Transverse colon (tissue), 4 donors: ENCODE measurements at places on chromosomes 2 and 18. TPM values are rescaled to one million over a fixed set of nuclear protein-coding genes. Genes with fewer than 3 reads are reported as not detected.

- no peaks in the 10 kb centered on the region for H3K36me3 ChIP-seq
- DNase-seq: no peak
- no peaks in the 10 kb centered on the region for H3K4me1 ChIP-seq
- H3K27me3 ChIP-seq: no peaks in the 10 kb centered on the region
- no peak overlapping the region for H3K4me3 ChIP-seq
Observed at GRCh38 chr2:127588241-127588640, 52.8 kb downstream of the MYO7B start.

DNA sequence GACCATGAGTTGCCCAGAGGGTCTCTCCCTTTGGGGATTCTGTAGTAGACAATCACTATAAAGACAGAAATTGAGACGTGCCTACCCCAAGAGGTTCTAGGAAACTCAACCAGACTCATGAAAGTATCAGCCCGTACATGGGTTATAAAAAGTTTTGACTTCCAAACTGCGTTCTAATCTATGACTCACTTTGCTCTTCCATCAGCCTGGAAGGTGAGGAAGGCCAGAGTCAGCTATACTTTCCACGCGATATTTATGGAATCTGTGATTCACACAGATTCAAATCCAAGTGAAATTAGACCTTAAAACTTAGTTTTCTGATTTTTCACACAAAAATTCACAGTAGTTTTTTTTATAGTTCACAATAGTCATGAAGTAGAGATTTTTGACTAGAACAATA lies 7.7 kb upstream of the LYPD1 start:
- H3K4me3 ChIP-seq: no peak overlapping the region
- no peak for DNase-seq
- no peaks in the 10 kb centered on the region for H3K36me3 ChIP-seq
- H3K27me3 ChIP-seq: no peaks in the 10 kb centered on the region
- H3K4me1 ChIP-seq: no peaks in the 10 kb centered on the region
- no peak overlapping the region for H3K27ac ChIP-seq

- H3K4me3 ChIP-seq: no peak overlapping the region
- H3K36me3 ChIP-seq: no peaks in the 10 kb centered on the region
Observed at GRCh38 chr2:6309415-6310255, 556.1 kb downstream of the CMPK2 start.

- H3K4me3 ChIP-seq: no peak overlapping the region
- no peak overlapping the region for H3K27ac ChIP-seq
- no peak for DNase-seq
- no peaks in the 10 kb centered on the region for H3K27me3 ChIP-seq
- no peaks in the 10 kb centered on the region for H3K36me3 ChIP-seq
Observed at GRCh38 chr18:25675123-25675850, 323.3 kb upstream of the ZNF521 start.

GRCh38 chr2:40361478-40361877 lies 90.4 kb downstream of the SLC8A1 start:
- H3K36me3 ChIP-seq: no peaks in the 10 kb centered on the region
- DNase-seq: no peak
- H3K4me1 ChIP-seq: no peaks in the 10 kb centered on the region
- no peaks in the 10 kb centered on the region for H3K27me3 ChIP-seq
- H3K27ac ChIP-seq: peak overlapping the region; percentile 36
- no peak overlapping the region for H3K4me3 ChIP-seq

GRCh38 chr2:239275044-239275685 lies 125.7 kb downstream of the HDAC4 start:
- peaks cover 68% of the 10 kb centered on the region for H3K4me1 ChIP-seq
- no peaks in the 10 kb centered on the region for H3K27me3 ChIP-seq
- H3K27ac ChIP-seq: peak overlapping the region; percentile 76
- DNase-seq: peak; percentile 72

GRCh38 chr18:35577045-35577848 lies 4.3 kb upstream of the GALNT1 start:
- no peaks in the 10 kb centered on the region for H3K4me1 ChIP-seq
- DNase-seq: no peak
- no peak overlapping the region for H3K27ac ChIP-seq
- no peaks in the 10 kb centered on the region for H3K36me3 ChIP-seq
- H3K27me3 ChIP-seq: no peaks in the 10 kb centered on the region

- peaks cover 10% of the 10 kb centered on the region for H3K4me1 ChIP-seq
- DNase-seq: no peak
- H3K4me3 ChIP-seq: no peak overlapping the region
- no peaks in the 10 kb centered on the region for H3K36me3 ChIP-seq
- no peak overlapping the region for H3K27ac ChIP-seq
Observed at GRCh38 chr2:41903474-41904135, 144.2 kb upstream of the PKDCC start.

DNA sequence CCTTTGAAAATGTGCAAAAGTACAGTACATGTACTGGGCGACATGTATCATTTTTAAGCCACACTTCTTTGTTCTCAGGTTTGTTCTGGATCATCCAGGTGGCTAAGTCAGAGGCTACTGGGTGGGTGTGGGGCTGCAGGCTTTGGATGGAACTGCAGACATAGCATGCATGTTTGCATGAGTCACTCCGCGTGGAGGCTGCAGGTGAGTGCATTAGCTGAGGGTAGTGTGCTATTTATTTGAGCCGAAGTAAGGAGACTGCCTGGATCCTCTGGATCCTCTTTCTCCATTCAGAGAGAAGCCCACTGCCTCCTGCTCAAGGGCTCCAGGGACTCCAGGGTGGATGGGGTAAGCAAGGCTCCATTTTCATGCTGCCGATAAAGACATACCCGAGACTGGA lies 9.4 kb upstream of the NEURL3 start:
- H3K27me3 ChIP-seq: no peaks in the 10 kb centered on the region
- no peak for DNase-seq
- H3K27ac ChIP-seq: no peak overlapping the region
- no peaks in the 10 kb centered on the region for H3K36me3 ChIP-seq

DNA sequence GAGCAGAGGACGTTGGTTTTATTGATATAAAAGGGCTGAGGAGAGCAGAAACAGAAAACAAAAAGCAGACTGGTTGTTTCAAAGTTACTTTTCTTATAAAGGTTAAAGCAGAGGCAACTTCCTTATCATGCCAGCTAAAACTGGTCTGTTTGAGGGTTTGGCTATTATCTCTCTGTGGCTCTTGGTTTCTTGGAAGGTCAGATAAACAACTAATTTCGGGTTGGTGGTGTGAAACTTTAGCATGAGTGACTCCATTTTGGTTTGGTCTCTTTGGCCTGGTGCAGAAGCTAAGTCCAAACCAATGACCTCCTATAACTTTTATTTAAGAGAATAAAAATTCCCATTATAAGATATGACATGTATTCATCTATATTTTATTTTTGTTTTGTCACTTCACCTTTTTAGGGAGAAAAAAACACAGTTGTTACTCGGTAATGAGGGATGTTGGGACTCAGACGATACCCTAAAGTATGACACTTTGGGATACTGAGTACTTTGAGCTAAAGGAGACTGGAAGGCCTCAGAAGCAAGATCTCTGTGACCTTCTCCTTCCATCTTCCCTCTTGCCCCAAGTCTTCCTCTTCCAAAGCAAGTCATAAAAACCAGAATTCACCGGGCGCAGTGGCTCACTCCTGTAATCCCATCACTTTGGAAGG lies 23.3 kb downstream of the TNFAIP6 start:
- H3K27me3 ChIP-seq: no peaks in the 10 kb centered on the region
- H3K4me3 ChIP-seq: no peak overlapping the region
- H3K36me3 ChIP-seq: no peaks in the 10 kb centered on the region
- no peaks in the 10 kb centered on the region for H3K4me1 ChIP-seq
- DNase-seq: no peak

GRCh38 chr18:78860117-78860516 lies 119.5 kb upstream of the SALL3 start:
- no peak overlapping the region for H3K27ac ChIP-seq
- no peak for DNase-seq
- H3K4me1 ChIP-seq: no peaks in the 10 kb centered on the region
- H3K27me3 ChIP-seq: peaks cover 13% of the 10 kb centered on the region
- no peak overlapping the region for H3K4me3 ChIP-seq
- no peaks in the 10 kb centered on the region for H3K36me3 ChIP-seq

GRCh38 chr2:130825231-130825965 lies 11.3 kb upstream of the ARHGEF4 start:
- H3K4me1 ChIP-seq: no peaks in the 10 kb centered on the region
- no peak overlapping the region for H3K4me3 ChIP-seq
- H3K27me3 ChIP-seq: no peaks in the 10 kb centered on the region
- H3K36me3 ChIP-seq: no peaks in the 10 kb centered on the region
- H3K27ac ChIP-seq: no peak overlapping the region

DNA sequence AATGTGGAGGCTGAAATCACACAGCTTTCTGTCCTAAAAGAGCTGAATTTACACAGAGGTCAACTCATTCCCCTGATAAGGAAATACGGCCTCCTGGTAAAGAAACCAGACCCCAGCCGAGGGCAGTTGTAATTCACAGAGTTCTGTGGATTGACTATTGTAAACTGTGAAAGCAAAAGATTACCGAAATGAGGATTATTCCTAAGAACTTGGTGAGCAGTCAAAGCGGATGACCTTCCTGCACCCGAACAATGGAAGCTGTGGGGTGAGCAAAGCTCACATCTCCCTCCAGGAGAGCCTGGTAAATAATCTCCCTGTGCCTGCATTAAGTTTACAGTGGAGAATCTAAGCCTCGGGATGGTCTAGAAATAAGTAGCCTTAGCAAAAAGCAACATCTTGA lies 138.2 kb upstream of the PXDN start:
- no peak overlapping the region for H3K27ac ChIP-seq
- H3K4me1 ChIP-seq: no peaks in the 10 kb centered on the region
- DNase-seq: no peak
- no peaks in the 10 kb centered on the region for H3K36me3 ChIP-seq
- H3K4me3 ChIP-seq: no peak overlapping the region

DNA sequence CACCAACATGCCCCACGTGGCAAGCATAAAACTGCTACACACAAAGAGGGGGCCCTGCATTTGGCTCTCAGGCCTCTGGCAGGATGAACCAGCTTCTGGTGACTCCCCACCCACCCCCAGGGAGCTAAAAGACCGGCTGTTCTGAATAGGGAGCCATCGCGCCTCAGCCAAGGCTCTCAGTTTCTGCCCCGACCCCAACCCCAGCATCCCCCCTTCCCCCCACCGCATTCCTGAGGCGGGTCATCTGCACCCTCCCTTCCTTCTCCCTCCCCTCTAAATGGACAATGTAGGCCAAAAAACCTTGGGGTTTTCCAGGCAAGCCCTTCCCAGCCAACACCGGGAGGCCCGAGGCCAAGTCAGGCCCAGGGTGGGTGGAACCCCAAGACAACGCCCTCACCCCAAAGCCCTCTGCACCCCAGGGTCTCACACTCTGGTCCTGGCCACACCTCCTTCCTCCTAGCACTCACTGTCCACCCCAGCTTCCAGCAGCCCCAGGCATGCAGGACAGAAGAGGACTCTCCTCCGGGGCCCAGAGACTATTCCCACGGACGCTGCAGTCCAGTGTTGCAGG lies 5.7 kb downstream of the CYP26B1 start:
- H3K27ac ChIP-seq: no peak overlapping the region
- no peak for DNase-seq
- no peaks in the 10 kb centered on the region for H3K36me3 ChIP-seq
- peaks cover 49% of the 10 kb centered on the region for H3K27me3 ChIP-seq
- H3K4me3 ChIP-seq: no peak overlapping the region

DNA sequence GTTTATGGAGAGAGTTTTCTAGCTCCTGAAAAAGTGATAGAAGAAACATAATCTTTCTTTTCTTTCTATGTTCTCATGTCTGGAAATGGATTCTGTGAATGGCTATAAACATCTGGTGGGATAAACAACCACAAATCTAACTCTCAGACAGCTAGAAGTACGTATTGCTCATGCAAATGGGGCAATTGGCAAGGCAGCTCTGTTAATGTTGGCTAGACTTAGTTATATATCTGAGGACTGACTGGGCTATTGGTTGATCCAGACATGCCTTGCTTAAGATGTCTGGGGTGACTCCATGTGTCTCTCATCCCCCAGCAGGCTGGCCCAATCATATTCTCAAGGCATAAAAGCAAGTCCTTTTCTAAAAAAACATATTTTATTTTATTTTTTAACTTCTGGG lies 939.2 kb upstream of the NRXN1 start:
- no peaks in the 10 kb centered on the region for H3K27me3 ChIP-seq
- no peaks in the 10 kb centered on the region for H3K36me3 ChIP-seq
- no peaks in the 10 kb centered on the region for H3K4me1 ChIP-seq
- H3K4me3 ChIP-seq: no peak overlapping the region
- H3K27ac ChIP-seq: no peak overlapping the region

TEX44 gene
- total RNA-seq: not detected

IL1A gene
- not detected for total RNA-seq

DOK6 gene
- 0.27 TPM for total RNA-seq

GPD2 gene
- 65.5 TPM for total RNA-seq

ANKRD30BL gene
- not detected for total RNA-seq

AQP4 gene
- total RNA-seq: 2.2 TPM

HMSD gene
- total RNA-seq: 0.64 TPM
